ENCODE measurements at places on chromosomes 3 and 15.
A peak's percentile ranks its signal among the peaks of the same experiment; 100 is the strongest.

GRCh38 chr3:36525115-36525801 lies 145.0 kb downstream of the STAC start:
- peak; percentile 84 for DNase-seq

GRCh38 chr15:40454904-40455391 lies 14.2 kb downstream of the BAHD1 start:
- peak; percentile 50 for DNase-seq

- DNase-seq = no peak
These were observed 11.8 kb downstream of the CPN2 start for GRCh38 chr3:194339356-194339755.

- DNase-seq = no peak
These were observed 165.6 kb upstream of the IQSEC1 start for GRCh38 chr3:13238687-13239466.

GRCh38 chr15:64011736-64012135 lies 34.5 kb downstream of the DAPK2 start:
- DNase-seq = no peak

DNA sequence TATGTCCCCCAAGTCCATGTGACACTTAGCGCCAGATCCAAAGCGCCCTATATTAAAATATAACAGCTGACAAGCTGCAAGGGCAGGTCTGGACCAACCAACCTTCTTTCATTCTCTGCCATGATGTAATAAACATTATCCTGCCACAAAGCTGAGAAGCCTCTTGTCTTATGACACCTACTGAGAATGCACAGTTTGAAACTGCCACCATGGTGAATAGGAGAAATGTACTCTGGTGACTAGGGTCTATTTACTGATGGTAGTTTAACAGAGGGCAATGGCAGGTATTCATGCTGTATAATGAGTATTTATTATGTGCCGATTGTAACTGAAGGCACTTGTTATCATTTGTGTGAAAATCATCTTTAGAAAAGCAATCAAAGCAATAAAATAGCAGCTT lies 634.0 kb downstream of the OTOL1 start:
- no peak for DNase-seq

All from astrocyte of the spinal cord (primary cell).